Suppressor macrophage treated with lipopolysaccharide for 4 hours (primary cell): ENCODE measurements at places on chromosomes 7 and 10.

- no peak for DNase-seq
These were observed 33.6 kb downstream of the VSTM4 start for GRCh38 chr10:49081547-49082275.

DNA sequence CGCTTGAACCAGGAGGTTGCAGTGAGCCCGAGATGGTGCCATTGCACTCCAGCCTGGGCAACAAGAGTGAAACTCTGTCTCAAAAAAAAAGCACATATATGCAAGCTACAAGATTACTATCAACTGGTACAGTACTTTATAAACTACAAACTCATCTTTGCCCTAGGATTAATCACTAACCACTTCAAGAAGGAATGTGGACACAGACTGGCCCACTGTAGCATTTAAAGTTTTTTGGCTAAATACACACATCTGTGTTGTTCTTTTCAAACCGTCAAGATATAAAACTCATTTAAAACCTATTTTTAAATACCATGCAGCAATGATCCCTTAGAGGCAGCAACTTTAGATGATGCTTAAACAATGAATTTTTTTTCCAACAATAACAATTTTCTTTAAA is 205.4 kb downstream of the IMMP2L start:
- DNase-seq = no peak

DNA sequence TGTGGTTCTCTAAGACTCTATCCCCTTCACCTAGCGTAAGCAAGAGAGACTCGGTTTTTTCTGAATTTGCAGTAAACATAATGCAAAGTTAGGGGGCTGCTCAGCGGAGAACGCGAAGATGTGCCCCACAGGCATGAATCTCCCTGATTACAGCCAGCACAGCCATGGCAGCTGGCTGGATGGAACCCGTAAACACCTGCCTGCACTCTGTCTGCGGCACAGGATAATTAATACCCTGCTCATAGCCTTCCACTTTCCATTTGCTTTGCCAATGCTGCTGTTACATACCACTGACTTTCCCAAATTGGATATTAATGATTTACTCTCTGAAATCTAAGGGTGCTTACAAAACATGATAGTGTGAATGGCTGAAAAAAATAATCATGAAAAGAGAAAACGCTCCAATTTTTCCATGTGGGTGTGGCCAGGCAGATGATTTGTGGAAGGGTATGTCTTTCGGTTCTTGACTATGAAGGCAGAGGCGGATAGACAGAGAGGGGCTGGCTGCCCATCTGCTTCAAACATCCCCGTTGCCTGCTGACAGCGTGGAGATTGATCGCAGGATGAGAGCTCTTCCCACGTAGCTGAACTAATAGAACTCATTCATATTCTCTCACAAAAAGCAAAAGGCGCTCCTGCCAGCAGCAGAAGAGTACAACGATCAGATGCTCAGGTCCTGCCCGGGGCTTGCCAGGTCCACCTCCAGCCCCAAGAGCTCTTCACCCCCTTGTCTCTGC is 193.2 kb upstream of the GHITM start:
- no peak for DNase-seq

DNA sequence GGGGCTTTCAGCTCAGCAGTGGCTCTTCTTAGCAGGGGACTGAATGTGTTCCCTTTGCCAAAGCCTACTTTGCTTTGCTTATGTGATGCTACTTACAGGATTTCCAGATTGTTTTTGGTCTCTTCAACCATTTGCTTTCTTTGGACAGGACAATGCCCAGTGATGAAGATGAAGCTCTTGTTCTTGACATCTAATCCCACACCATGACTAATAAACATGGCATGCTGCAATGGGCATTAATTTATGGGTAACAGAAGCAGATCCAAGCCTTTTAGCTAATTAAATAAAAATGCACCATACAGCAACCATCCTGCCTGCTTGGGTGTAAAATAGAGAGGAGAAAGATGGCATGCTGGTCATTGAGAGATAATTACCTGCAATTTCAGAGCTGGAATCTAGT is 175.5 kb upstream of the ITGB1 start:
- DNase-seq = no peak

DNA sequence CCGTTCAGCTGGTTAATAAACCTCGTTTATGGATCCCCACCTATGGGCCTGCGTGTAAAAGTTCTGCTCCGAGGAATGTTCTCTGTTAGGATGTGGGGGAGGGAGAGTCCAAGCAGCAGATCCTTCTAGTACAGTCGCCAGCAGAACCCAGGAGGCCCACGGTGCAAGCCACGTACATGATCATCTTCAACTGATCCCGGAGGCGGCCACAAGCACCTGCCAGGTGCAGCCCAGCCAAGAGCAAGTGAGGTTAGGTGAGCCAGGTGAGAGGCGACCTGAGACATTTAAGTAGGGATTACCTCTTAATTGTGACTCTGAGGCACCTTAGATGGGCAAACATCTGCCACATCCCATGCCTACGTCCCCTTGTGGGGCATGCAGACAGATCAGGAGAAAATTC is 18.0 kb upstream of the FGFR2 start:
- no peak for DNase-seq

GRCh38 chr7:41592794-41593193 is 110.1 kb downstream of the INHBA start:
- no peak for DNase-seq

GRCh38 chr7:134910214-134910890 is 76.0 kb upstream of the AGBL3 start:
- DNase-seq = no peak
